Stimulated activated CD8-positive, alpha-beta memory T cell treated with anti-CD3 and anti-CD28 coated beads, Interleukin-4, amount 100 ng/mL, for 4 hours (primary cell): ENCODE measurements at places on chromosomes 6 and 20.

DNA sequence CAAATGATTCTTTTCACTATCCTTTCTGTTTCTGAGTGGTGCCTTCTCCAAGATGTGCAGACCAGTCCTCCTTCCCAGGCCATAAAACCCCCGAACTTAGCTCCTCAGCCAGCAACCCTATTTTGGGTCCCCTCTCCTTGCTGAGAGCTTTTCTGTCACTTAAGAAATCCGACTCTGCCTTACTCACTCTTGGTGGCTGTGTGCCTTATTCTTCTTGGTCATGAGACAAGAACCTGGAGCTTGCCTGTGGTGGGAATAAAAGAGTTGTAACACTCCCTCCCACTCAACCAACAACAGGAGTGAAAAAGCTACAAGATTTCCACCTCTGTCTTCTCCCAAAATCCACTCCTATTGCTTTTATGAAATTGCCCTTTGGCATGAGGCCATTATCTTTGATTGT, 62.6 kb downstream of the RPS12 start:
- no peak for DNase-seq

DNA sequence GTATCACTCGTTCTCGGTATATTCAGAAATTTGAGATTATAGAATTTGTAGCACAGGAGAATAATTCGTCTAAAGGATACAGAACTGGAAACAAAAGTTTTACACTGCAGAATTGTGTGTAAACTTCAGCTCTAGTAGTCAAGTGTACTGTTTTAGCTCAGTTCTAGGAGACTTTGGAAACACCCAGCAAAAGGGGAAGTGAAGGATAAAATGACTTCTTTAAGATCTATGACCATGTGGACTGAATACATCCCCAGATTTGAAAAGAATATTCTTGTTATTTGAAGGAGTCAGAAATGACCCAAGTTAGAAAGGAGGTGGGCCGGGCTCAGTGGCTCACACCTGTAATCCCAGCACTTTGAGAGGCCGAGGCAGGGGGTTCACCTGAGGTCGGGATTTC, 174.0 kb upstream of the FOXQ1 start:
- no peak for DNase-seq

GRCh38 chr6:13331516-13332348, 3.4 kb upstream of the TBC1D7 start:
- no peak for DNase-seq

- DNase-seq = no peak
Observed at GRCh38 chr6:165092881-165093595, 216.4 kb downstream of the C6orf118 start.

DNA sequence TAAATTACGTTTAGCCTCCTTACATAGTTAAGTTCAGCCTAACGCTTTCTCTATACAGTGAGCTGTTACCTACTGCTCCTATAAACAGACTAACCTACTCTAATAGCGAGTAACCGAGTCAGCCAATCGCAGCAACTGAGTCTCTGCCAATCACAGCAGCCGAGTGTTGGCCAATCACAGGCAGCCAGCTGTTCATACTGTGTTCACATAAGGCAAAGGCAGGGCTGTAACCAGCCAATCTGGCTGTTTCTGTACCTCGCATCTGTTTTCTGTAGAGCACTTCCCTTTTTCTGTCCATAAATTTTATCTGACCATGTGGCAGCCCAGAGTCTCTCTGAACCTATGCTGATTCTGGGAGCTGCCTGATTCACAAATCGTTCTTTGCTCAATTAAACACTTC, 263.9 kb upstream of the JARID2 start:
- DNase-seq = no peak

- DNase-seq = no peak
Observed at GRCh38 chr6:122322824-122323223, 76.6 kb upstream of the HSF2 start.

- no peak for DNase-seq
Observed at GRCh38 chr6:133092771-133093170, 148.4 kb upstream of the EYA4 start.

GRCh38 chr6:167760979-167761793, 65.5 kb upstream of the AFDN start:
- DNase-seq = no peak

GRCh38 chr20:5160882-5161281, 34.1 kb downstream of the CDS2 start:
- DNase-seq = no peak

DNA sequence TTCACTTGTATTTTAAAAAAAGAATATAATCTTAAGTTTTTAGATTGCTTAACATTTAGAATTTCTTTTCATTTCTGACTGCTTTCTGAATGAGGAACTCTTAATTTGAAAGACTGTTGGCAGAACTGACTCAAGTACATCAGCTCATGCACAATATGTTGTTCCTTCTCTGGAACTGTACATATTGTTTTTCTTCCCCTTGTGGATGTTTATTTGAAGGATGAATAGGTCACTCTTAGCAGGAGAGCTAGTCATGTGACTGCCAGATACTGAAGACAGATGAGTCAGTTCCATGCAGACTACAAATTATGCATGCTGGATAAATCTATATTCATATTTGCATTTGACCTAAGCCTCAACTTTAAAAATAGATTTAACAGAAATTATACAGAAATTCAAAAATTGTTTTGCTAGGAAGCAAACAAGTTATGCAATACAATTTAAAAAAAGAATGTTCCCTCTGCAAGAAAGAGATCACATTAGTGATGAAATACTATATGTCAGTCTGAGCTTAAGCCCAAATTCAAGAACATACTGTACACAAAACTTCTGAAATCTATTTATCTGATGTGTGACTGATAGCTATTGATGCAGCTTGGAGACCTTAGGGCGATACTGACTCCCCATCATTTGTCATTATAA, 1274.9 kb upstream of the GJE1 start:
- DNase-seq = no peak

DNA sequence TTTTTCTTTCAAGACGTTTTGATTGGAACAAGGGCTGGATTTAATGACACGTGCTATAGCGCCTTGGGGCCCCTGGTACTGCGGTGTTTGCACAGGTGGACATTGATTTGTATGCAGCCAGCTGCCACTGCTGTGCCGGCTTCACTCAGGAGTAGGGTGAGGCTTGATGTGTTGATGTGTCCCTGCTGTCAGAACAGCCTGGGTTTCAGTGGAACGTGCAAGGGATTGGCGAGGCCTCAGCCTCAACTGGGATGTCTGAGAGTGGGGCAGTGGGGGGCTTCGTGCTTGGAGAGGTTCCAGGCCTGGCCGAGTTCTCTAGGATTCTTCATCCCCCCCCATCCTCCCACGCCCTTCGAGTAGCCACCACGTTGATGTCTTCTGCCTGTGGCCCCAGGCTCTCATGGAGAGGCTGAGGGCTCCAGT, 23.0 kb downstream of the PYGB start:
- DNase-seq = no peak

DNA sequence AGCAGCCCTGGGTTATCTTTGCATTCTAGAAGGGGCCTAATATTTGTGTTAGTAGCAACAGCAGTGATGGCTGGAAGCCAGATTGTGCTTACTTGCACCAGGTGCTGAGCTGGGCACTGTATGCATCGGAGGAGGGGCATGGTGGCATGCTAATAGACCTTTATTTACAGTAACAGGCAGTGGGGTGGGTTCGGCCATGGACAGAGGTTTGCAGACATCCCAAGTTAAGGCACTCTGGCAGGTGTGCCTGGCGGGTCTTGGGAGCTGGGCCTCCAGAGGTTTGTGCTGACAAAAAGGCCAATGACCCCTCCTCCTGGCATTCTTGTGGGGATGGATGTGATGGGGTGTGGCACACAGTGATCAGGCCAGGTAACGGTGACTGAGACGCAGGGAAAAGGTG, 39.0 kb upstream of the CD93 start:
- no peak for DNase-seq

- no peak for DNase-seq
Observed at GRCh38 chr6:134472046-134472445, 154.1 kb upstream of the SGK1 start.

DNA sequence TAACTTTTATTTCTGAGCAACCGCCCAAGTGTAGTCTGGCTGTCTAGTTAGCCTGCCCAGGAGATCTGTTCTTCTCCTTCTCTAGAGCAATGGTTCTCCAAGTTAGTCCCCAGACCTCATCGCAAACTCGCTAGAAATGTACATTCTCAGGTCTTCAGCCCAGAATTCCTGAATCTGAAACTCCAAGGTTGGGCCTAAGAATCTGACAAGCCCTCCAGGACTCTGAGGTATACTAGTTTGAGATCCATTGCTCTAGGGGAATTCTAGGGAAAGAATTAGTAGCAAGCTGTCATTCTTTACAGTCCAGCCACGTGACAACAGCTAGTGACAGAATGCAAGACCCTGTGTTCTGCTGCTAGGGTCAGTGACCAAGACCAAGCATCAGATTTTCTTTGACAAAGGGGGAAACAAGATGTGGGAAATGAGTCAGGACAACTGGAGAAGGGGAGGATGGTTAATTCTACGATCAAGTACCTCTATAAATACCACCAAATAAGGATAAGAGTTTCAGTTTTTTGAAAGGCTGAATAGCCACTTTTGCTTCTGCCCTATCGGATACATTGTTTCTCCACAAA, 5.8 kb downstream of the UBE2V1 start:
- no peak for DNase-seq

DNA sequence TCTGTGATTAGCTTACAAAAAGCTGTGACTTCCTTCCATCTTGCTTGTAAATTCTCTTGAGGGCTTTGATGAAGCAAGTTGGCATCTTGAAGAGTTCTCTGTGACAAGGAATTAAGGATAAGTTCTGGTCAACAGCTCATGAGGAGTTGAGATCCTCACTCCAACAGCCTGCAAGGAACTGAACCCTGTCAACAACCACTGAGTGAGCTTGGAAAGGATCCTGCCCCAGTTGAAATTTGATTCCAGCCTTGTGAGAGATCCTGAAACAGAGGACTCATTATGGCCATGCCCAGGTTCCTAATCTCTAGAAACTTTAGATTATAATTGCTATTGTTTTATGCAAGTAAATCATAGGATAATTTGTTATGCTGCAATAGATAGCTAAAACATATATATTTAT, 133.7 kb downstream of the PTCHD4 start:
- DNase-seq = no peak

DNA sequence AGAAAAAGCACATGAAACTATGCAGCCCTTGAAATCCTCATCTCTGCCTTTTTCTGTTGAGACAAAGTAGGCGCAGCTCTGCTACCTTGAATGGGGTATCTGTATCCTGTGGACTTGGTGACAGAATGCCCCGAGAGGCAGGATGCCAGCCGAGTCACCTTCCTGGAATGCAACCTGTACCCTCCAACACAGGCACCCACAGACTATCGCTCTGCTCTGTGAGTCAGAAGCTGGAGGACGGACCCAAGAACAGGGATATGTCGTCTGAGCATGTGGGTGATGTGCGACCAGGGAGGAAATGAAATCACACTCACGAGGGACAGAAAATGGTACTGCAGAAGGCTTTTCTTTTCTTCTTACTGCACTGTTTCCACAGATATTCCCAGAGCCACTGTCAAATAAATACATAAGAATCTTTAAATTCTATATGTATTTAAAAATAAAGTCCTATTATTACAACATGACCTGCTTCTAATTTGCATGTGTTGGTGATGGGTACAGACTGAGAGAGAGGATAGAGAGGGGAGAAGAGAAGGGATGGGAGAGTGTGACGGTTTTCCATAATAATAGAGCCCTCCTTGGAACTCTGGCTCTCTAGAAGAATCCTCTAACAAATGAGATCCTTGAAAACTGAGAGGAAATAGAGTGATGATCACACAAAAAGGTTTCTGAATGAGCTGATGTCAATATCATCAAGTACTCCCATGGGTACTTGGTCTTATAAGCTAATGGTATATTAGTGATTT, 308.1 kb downstream of the FOXC1 start:
- no peak for DNase-seq

- DNase-seq = no peak
Observed at GRCh38 chr6:20932284-20932683, 398.0 kb downstream of the CDKAL1 start.

- no peak for DNase-seq
Observed at GRCh38 chr6:53342217-53342616, 6.5 kb downstream of the ELOVL5 start.

DNA sequence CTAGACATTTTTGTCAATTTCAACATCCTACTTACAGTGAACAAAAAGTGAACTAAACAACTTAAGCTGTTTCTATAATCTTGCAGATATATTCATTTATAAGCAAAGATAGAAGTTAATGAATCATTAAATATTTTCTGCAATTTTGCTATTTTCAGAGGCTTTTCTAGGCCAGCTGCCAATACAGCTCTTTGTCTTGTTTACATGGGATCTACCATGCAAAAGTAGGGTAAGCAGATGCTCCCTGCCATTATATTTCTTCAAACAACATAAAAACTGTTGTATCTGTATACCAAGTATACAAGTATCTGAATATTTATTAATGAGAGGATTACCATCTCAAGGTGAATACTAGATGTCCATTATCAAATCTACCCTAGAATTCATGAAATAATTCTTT, 15.4 kb downstream of the PNISR start:
- DNase-seq = no peak

DNA sequence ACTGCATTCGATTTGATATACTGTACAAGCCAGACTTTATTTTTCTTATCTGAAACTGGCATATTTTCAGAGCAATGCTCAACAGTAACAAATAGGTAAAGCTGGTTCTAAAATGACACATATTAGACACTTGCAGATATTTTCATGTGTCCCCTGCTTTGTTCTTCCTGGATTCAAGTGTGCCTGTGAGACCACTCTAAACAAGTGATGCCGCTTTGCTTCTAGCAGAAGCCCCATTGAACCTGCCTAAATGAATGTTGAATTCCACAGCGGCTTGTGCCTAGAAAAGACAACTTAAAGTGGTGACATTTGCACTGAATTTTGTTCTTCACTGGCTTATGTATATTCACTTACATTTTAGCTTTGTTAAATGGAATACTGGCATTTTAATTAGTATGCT, 115.7 kb downstream of the AKAP7 start:
- DNase-seq = no peak

DNA sequence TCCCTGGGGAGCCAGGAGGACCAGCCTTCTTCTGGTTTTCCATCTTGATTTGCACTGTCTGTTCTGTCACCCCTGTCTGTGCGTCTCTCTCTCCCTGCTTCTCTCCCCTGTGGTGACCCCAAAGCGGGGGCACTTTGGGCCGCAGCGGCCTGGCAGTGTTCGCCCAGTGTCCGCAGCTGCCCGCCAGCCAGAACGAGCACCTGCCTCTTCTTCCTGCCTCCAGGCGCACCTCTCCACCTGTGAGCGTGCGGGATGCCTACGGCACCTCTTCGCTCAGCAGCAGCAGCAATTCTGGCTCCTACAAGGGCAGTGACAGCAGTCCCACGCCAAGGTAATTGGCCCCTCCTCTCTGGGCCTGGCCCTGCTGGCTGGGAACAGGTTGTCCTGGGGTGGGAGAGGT, 30.8 kb downstream of the SNPH start:
- DNase-seq = no peak
